Activated gamma-delta T cell treated with anti-CD3 and anti-CD28 coated beads, Interleukin-2, amount 50 U/mL, for 16 hours (primary cell): ENCODE measurements at places on chromosomes 13 and 19.

DNA sequence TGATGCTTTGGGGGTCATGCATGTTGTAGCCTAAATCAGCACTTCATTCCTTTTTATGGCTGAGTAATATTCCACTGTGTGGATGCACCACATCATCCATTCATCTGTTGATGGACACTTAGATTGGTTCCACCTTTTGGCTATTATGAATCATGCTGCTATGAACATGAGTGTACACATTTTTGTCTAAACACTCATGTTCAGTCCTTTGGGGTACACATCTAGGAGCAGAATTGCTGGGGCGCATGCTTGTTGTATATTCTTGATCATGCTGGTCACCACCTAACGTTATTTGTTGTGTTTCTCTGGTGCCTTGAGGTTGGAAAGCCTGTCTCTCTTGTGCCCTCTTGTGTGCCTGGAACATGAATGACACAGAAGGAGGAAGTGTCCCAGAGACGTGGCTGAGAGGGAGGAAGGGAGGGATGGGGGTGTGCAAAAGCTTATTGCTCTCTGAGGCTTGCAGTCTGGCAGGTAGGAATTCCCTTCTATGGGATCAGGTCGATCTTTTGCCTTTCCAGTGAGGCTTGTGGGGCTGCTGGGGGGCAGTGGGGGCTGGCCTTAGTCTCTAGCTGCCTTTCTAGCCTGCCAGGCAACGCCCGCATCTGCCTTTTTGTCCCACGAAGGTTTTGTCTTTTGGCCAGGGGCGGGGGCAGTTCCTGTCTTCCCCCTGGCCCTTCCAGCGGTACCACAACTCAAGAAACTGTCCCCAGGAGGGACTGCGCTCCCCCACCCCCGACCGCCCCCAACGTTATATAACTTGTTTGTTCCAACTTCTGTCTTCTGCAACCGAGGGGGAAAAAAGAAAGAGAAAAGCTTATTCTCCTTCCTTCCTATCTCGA is 7.6 kb downstream of the KLHL26 start:
- no peak for DNase-seq

GRCh38 chr13:20383058-20383457 is 142.6 kb downstream of the CRYL1 start:
- no peak for DNase-seq

DNA sequence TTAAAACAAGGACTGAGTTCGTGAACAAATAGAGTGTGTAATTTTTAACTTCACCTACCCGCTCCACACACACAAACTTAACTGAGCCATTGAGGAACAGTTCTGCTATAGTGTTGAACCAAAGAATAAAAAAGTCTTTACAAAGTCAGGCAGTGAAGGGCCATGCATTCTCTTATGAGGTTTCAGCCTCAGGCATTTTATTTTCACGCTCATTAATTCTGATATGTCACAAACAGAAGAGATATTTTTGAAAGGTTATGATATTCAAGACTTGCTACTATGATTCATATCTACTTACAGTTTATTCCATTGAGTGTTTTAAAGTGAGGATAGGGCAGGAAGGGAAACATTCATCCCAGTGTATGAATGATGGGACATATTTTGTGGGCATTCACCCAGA is 282.2 kb downstream of the SLITRK5 start:
- no peak for DNase-seq

- DNase-seq: no peak
Measured at GRCh38 chr13:69571606-69572323, 535.9 kb upstream of the ATXN8OS start.

- no peak for DNase-seq
Measured at GRCh38 chr19:31166206-31166605, 183.0 kb downstream of the TSHZ3 start.

DNA sequence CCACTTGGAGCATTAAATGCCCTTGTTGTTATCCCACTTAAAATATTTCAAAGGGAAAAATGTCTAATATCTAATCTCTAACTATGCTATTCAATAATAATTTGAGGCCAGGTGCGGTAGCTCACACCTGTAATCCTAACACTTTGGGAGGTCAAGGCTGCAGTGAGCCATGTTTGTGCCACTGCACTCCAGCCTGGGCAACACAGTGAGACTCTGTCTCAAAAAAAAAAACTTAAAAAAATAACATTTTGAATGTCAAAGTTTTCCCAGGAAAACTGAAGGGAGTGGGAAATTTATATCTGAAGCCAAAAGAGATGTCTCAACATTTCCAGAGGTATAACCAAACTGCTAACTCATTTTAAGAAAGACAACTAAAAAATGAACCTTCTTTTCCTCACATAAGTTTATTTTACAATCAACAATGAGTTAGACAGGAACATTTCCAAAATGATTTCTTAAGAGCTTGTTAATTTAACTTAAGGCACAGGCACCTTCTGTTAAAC is 47.9 kb downstream of the CAB39L start:
- DNase-seq: no peak
